Fibroblast of lung (primary cell): ENCODE measurements at places on chromosomes 16 and 17. TPM values are rescaled to one million over a fixed set of nuclear protein-coding genes. Genes with fewer than 3 reads are reported as not detected.
A peak's percentile ranks its signal among the peaks of the same experiment; 100 is the strongest.

The CEP95 gene
- 24.4 and 24.8 TPM in 2 replicates for total RNA-seq

The KRT36 gene
- not detected in 2 replicates for total RNA-seq

The KRTAP2-1 gene
- not detected in 2 replicates for total RNA-seq

The TLCD3B gene
- not detected in 2 replicates for total RNA-seq

DNA sequence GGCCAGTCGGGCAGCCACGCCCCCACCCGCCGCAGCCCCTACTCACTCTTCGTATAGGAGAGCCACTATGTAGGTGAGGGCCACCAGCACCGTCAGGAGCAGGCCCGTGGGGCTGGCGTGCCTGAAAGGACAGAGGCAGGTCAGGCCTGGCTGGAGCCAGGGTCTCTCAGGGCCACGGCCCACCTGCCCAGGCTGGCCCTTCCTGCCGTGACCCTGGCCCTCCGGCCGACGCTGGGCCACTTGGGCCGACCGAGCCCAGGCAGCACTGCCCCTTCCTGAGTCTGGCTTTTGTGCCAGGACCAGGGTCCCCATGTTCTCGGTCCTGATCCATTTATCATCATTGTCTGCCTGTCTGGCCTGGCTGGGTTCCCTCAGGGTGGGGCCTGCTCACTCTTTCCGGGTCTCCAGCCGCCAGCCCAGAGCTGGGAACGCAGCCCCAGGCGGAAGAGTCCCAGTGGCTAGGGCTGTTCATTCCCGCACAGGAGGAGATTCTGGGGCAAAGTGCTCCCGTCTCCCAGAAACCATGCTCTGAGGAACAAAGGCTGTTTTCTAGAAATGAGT is 10.1 kb upstream of the RASD1 start:
- no peak for DNase-seq

- DNase-seq, result no peak
These were observed 132.8 kb downstream of the LAT start for GRCh38 chr16:29117631-29118030.

DNA sequence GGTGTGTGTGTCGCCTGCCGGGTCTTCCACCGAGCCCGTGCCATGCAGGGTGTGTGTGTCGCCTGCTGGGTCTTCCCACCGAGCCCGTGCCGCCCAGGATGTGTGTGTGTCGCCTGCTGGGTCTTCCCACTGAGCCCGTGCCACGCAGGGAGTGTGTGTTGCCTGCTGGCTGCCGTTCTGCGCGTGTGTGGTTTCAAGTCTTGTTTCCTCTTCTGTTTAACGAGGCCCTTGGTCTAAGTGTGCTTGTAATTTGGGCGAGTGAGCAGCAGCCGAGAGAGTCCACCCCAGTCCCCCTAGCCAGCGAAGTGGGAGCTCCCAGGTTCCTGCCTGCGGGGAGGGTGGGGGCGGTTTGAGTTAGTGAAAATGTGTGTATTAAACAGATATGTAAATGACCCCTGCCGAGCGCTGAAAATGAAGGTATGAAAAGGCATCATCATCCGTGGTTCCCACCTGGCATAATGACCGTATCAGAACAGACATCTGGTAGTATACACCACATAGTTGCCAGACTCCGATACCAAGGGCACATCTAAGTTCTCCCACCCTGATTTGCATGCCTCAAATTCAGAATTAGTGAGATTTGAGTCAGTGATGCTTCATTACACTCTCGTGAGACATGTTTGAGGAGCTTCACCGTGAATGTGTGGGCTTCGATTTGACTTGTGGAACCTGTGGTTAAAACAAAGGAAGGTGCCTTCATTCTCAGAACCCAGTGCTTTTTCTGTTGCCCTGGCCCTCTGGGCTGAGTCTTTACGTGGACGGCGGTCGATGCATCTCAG is 114.5 kb upstream of the CHMP6 start:
- no peak for DNase-seq

- no peak for DNase-seq
These were observed 17.3 kb downstream of the KANSL1 start for GRCh38 chr17:46175891-46176290.

DNA sequence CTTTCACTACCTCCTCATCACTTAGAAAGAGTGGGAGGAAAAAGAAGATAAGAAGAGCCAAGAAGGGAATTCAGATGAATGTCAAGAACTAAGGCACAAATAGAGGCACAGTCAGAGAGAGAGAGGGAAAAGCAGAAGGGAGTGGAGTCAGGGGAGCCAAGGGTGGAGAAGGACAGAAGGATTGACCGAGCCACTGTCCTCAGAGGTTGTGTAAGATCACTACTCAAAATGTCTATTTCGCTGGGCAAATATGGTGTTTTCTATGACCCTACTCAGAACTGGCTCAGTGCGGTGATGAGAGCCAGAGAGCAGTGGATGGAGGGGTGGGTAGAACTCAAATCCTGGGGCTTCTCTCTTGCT is 139.2 kb upstream of the HS3ST2 start:
- DNase-seq, result no peak

- peak; percentile 98 for DNase-seq
These were observed 14.6 kb upstream of the CSNK1D start for GRCh38 chr17:82287868-82288801.

- no peak for DNase-seq
These were observed 37.8 kb downstream of the ITGAE start for GRCh38 chr17:3762922-3763776.

DNA sequence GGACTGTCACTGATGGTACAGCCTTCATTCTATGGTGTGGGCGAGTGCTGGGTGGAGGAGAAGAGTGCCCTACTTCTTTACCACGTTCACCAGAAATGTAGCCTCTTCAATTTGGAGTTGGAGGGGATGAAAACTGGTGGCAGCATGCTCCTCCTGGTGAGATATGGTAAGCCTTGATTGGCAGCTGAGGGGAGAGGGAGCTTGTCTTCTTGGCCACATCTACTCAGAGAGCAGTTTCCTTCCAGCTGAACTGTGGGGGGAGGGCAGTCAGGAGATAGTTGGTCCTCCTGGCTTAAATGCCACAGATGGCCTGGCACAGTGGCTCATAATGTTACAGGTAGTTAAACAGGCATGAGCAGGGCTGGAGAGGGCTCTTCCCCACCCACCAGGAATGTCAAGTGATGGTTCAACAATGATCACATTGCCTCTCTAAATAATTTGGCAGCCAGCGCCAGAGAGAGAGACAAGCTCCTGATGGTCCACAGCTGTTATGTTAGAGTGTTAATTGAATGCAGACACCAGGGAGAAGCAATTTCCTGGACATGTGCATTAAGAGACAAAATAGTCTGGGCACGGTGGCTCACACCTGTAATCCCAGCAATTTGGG is 9.0 kb upstream of the MAPK3 start:
- no peak for DNase-seq

GRCh38 chr17:56076980-56077379 is 76.3 kb upstream of the ANKFN1 start:
- no peak for DNase-seq

DNA sequence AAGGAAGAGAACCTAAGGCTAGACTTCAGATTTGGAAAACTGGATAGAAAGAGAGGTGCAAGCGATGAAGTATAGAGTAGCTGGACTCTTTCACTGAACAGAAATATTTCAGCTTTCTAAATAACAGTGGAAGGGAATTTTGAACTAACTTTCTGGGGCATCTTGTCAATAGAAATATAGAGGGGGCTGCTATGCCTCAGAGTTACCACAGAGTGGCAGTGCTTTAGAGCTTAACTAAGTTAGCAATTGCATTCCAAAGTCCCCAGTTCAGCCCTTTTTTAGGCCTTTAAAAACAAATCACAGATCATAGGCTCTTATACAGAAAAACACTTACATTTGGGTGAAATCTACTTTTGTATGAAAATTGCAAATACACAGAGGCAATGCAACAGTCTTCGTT is 154.2 kb upstream of the CDH8 start:
- DNase-seq, result no peak
